ENCODE measurements at places on chromosomes 11 and 22. TPM values are rescaled to one million over a fixed set of nuclear protein-coding genes. Genes with fewer than 3 reads are reported as not detected.

GLYATL2 gene
- total RNA-seq, result not detected

RIBC2 gene
- 11.0 TPM for total RNA-seq

SLC22A12 gene
- not detected for total RNA-seq

PNPLA5 gene
- total RNA-seq, result not detected

OR10G7 gene
- total RNA-seq, result not detected

SLC16A8 gene
- total RNA-seq, result not detected

CALCA gene
- total RNA-seq, result not detected

PDE2A gene
- total RNA-seq, result 12.0 TPM

KCNA4 gene
- total RNA-seq, result not detected

NLRP10 gene
- total RNA-seq, result 1.6 TPM

TBC1D10A gene
- total RNA-seq, result 26.2 TPM

MRGPRX3 gene
- total RNA-seq, result not detected

HTR3B gene
- not detected for total RNA-seq

CHKA gene
- total RNA-seq, result 84.2 TPM

C11orf91 gene
- total RNA-seq, result not detected

KIRREL3 gene
- total RNA-seq, result 2.2 TPM

IGLL1 gene
- not detected for total RNA-seq

OR8A1 gene
- not detected for total RNA-seq

MRGPRE gene
- total RNA-seq, result not detected

HIRA gene
- total RNA-seq, result 13.7 TPM

IL18BP gene
- 16.9 TPM for total RNA-seq

ADAMTS15 gene
- 2.2 TPM for total RNA-seq

C1QTNF5 gene
- not detected for total RNA-seq

CD248 gene
- total RNA-seq, result not detected

CFAP68 gene
- total RNA-seq, result 27.4 TPM

KRTAP5-1 gene
- not detected for total RNA-seq

GLYATL1B gene
- not detected for total RNA-seq

IGSF9B gene
- not detected for total RNA-seq

SPI1 gene
- not detected for total RNA-seq

HEPACAM gene
- total RNA-seq, result not detected

PHLDA2 gene
- 10.7 TPM for total RNA-seq

MUC6 gene
- total RNA-seq, result 0.07 TPM

OR10D3 gene
- not detected for total RNA-seq

C11orf86 gene
- total RNA-seq, result not detected

IGSF22 gene
- 0.63 TPM for total RNA-seq

ADAMTS8 gene
- not detected for total RNA-seq

SELENOM gene
- 20.7 TPM for total RNA-seq

MED15 gene
- total RNA-seq, result 82.0 TPM

TPBGL gene
- total RNA-seq, result not detected

CABP4 gene
- total RNA-seq, result 2.5 TPM

ACTN3 gene
- not detected for total RNA-seq

CRYBA4 gene
- total RNA-seq, result not detected

MOGAT2 gene
- not detected for total RNA-seq

ELMOD1 gene
- not detected for total RNA-seq

TEX54 gene
- not detected for total RNA-seq

GPR137 gene
- 72.8 TPM for total RNA-seq

SREBF2 gene
- total RNA-seq, result 196 TPM

MS4A4A gene
- total RNA-seq, result not detected

FAM180B gene
- not detected for total RNA-seq

LARGE2 gene
- total RNA-seq, result 1.4 TPM

CAPN5 gene
- 10.5 TPM for total RNA-seq

CELSR1 gene
- total RNA-seq, result 55.4 TPM

CYP2R1 gene
- total RNA-seq, result 7.2 TPM

TMEM86A gene
- total RNA-seq, result 1.4 TPM

FAT3 gene
- total RNA-seq, result 7.6 TPM

DCUN1D5 gene
- total RNA-seq, result 53.4 TPM

OOSP1 gene
- not detected for total RNA-seq

KCNJ11 gene
- total RNA-seq, result 0.93 TPM

ZP1 gene
- not detected for total RNA-seq

All from PC-9 (cell line).